ENCODE measurements at places on chromosomes 5 and 9.

GRCh38 chr5:19927919-19928318 lies 60.1 kb downstream of the CDH18 start:
- DNase-seq = no peak

DNA sequence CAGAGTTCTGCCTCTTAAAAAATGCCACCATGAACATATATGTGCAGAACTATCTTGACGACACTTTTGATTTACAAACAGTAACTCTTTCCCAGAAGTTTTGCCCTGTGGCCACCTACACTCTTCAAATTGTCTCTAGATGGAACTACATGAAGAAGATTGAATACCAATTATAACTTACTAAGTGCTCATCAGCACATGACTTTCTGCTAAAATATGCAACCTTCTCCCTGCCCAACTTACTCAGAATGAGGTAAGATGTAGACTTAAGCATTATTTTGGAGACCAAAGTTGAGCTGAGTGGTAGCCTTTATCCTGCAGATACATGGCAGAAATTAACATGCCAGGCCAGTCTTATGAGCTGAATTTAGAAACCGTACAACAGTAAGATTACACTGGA lies 105.4 kb downstream of the SEMA5A start:
- DNase-seq = no peak

DNA sequence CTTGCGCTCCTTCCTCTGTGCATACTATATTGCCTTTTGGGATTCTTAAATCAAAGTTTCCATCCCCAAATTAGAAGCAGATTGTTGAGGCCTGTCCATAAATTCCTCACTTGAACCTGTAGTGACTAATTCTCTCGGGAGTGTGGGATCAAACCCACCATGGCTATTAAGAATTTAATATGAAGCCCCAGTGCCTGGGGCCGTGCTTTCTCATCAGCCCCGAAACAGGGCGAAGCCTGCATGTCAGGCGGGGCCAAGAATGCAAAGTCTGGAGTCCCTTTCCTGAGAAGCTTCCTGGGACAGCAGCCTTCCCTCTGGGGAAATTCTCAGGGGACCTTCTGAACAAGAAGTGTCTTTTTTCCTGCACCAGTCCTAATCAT lies 29.3 kb upstream of the FAT2 start:
- no peak for DNase-seq

GRCh38 chr9:112059966-112060320 lies 115.2 kb downstream of the SUSD1 start:
- DNase-seq = no peak

DNA sequence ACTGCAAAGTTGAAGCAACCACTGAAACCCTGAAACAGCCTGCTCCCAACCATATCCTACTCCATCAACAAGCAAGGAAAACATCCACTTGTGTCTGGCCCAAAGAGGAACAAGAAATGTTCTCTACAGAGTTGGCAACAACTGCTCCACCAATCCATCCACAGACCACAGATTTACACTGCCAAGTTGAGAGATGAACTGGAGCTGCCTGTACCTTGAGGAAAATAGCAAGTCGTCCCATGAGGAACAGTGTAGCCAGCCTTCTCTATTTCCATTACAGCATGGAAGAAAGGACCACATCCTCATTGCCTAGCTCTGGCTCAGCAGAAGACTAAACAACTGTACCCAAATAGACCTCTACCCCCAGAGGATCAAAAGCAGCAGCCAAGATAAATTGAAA lies 60.4 kb downstream of the DEPDC1B start:
- DNase-seq = no peak

Measured in ACHN (cell line).